Gastrocnemius medialis (tissue), 4 donors: ENCODE measurements at places on chromosomes 1 and 21. TPM values are rescaled to one million over a fixed set of nuclear protein-coding genes. Genes with fewer than 3 reads are reported as not detected.

- DNase-seq, result no peak
Measured at GRCh38 chr1:215018555-215018954, 64.0 kb upstream of the KCNK2 start.

DNA sequence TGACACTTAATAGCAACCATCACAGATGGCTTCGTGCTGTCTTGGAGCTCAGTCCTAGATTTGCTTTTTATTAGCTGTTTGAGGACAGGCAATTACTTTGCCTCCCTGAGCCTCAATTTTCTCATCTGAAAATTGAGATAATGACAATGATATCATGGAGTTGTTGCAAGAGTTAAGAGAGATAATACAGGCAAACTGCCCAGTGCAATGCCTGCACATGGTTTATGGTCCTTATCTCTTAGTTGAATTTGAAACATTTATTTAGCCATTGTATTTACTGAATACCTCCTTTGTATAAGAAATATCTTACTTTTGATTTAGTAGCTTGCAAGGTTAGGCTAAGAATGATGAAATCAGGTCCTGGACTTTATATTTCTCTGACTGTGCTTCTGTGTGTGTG, 17.7 kb downstream of the KCNA2 start:
- DNase-seq, result no peak

- DNase-seq, result peak; percentile 85
Measured at GRCh38 chr1:2199042-2199810, 4.7 kb upstream of the FAAP20 start.

DNA sequence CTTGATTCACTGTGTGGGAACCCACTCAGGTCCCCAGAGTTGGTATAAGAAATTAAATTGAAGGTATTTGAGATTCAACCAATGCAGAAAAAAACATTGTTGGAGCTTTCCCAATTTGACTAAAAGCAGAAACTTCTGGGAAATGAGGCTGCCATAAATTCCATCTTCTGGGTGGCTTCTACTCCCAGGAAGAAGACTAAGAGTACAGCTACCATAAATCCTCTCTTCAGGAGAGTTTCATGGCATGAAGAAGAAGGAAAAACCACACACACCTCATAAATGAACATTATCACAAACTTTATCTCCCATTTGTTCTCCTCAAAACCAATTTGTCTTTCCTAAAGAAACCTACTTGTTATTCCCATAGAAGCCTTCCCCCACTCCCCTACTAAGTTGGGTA, 283.9 kb downstream of the DPYD start:
- DNase-seq, result no peak

DNA sequence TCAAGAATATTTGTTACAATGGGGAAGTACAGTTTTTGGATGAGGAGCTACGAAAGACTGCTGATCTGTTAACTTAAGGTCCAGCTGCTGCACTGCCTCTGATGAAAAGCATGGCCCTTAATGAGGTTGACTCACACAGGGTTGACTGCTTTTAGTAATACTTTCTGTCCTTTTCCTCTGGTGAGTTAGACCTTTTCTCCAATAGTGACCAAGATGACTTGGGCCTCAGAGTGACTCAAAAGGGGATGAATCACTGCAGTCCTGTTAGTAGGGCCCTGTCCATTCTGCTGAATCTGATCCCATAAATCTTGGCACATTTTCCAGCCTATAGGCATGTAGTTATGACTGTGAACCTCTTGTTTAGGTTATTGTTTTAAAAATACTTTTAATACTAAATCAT, 2.7 kb downstream of the DISP1 start:
- DNase-seq, result no peak

DNA sequence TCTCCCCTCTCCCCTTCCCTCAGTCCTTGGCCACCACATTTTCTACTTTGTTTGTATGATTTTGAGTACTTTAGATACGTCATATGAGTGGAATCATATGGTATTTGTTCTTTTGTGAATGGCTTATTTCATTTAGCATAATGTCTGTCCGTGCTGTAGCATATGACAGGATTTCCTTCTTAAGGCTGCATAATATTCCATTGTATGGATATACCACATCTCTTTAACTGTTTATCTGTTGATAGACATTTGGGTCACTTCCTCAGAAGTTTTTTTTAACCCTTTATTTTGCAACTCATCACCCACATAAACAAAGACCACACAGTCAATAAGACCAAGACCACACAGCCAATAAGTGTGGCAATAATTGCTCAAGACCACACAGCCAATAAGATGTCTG, 24.9 kb downstream of the FAM163A start:
- DNase-seq, result no peak

GRCh38 chr1:46724991-46725735, 6.2 kb upstream of the EFCAB14 start:
- peak; percentile 65 for DNase-seq

GRCh38 chr1:112983537-112984131, 27.6 kb upstream of the SLC16A1 start:
- no peak for DNase-seq

DNA sequence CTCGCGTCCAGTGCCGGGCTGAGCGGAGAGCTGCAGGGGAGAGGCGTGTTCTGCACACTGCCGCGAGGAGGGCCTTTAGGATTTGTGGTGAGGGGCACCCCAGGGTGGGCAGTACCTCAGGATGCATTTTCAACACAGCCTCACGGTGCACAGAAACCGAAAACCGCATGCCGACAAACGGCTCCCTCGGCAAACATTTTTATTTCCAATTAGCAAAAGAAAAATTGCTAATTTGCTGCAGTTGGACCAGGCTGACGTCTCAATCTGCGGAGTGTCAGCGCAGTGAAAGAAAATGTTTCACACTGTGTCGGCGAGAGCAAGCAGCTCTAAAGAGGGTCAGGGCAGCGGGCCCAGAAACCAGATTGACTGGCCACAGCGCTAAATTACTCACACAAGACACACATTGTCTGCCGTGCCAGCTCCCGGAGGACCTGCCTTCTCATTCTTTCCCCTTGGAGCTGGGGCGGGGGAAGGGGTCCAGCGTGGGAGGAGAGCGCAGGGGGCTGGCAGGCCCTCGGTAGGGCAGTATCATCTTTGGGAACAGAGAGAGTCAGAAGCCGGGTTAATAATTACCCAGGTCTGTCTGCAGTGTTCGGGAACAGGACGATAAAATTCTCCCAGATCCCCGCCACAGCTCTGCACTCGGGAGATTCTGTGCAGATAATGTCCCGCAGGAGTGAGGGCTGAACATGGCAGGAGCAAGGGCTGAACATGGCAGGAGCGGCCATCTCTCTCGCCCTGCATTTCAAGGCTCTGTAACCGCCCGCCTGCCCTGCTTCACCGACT, 150.2 kb downstream of the PRDM16 start:
- peak; percentile 17 for DNase-seq

GRCh38 chr1:218942431-218942830, 231.2 kb upstream of the LYPLAL1 start:
- DNase-seq, result no peak

DNA sequence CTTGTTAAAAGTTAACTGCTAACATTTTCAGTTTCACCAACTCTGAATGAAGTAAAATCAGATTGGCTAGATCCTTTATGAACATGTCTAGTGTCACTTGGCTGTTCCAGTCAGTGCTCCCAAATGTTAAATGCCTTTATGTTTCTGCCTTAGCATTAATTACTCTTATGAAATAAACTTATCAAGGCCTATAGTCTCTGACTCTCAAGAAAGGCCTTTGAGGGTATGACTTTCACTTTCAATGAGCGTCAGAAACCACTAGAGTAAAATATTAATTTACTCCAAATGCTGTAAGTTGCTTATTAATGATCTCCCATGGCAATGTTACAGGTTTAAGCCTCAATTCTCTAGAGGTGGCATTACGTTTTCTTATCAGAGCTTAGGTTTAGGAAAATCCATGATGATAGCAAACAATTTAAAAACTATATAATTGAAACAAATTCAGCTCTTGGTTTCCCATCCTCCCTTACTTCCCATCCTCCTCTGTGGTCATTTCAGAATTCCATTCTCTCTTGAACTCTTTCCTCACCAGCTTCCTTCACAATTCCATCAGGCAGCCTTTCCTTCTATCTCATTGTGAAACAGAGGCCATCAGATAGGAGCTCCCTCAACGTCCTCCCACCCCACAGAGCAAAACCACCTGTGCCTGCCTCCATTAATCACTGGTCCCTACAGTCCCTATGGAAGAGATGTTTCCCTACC, 108.6 kb upstream of the COP1 start:
- DNase-seq, result no peak

DNA sequence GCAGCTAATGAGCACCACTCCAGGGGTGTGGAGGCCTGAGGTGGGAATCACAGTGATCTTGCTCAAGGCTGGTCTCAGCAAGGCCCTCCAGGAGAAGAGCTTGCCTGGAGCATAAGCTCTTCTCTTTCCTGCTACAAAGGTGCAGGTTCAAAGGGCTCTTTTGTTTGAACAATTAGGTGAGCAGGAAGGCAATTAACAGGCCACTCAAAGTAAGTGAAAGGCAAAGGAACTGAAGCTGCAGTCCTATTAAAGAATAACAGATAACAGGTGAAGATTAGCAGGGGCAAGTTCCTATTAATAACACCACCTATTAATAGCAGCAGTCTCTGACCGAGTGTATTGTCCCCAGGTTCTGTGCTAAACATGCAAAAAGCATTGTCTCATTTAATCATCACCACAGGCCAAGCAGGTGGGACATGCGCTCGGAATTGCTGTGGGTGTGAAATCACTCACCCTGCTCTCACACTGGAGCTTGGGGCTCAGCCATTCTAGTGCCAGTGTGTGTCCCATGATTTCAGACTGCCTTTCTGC, 113.8 kb downstream of the RHOU start:
- no peak for DNase-seq

Gene RHBDL2
- total RNA-seq, result not detected

Gene TRIM46
- not detected for total RNA-seq

Gene CRYZL1
- total RNA-seq, result 28.0 TPM

Gene TCHHL1
- total RNA-seq, result not detected

Gene CYP4Z1
- 0.26 TPM for total RNA-seq

Gene ADAMTSL4
- 30.0 TPM for total RNA-seq

Gene CLCC1
- 24.9 TPM for total RNA-seq
